ENCODE measurements at places on chromosomes 2 and 18.

GRCh38 chr2:207481924-207482323 lies 47.8 kb upstream of the CREB1 start:
- no peak for DNase-seq

GRCh38 chr18:3995476-3996102 lies 459.5 kb downstream of the DLGAP1 start:
- DNase-seq = peak; percentile 32

DNA sequence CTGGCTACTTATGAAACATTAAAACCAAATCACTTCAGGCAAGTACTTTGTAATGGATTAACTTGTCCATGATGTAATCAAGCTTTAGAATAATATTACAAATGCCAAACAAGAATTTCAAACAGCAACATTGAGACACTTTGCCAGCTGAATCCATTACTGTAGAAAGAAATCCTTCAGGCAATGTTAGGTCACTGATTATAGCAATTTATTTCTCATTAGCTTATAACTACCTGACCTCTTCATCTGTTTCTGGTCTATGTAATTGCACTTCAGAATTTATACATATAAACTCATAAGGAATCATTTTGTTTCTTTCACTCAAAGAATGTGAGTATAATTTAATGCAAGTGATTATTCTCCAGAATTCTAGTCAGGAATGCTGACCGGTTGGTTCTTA lies 692.6 kb upstream of the TMEFF2 start:
- DNase-seq = no peak

- no peak for DNase-seq
These were observed 51.0 kb upstream of the GALR1 start for GRCh38 chr18:77198663-77199062.

DNA sequence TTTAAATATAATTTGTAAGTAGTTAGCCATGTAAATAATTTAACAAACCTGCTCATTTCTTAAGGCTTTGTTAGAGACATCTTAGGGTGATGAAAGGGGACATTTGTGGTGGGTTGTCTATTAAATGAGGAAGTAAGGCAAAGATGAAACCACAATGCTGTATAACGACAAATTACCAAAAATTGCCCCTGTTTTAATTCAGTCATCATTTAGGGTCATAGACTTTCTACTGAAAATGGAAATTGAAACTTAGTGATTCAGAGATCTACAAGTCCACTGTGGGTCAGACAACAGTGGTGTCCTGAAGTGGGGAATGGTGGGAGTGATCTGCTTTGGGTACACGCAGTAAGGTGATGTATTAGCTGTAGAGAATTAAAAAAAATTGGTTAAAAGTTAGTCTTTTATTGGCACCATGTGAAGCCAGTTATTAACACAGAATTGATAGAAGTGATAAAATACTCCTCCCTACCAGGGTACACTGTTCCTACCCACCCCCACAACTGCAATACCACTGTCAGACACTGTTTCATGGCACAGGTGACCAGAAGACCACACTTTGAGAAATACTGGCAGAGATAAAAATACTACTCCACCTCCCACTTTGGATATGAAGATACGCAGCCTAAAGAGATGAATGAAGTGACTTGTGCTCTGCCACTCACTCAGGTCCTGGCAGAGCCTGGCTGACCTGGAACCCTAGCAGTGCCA lies 13.4 kb downstream of the CERS6 start:
- no peak for DNase-seq

- DNase-seq = no peak
These were observed 272.7 kb upstream of the DOK6 start for GRCh38 chr18:69127873-69128500.

- no peak for DNase-seq
These were observed 573.7 kb downstream of the THSD7B start for GRCh38 chr2:137339051-137339450.

DNA sequence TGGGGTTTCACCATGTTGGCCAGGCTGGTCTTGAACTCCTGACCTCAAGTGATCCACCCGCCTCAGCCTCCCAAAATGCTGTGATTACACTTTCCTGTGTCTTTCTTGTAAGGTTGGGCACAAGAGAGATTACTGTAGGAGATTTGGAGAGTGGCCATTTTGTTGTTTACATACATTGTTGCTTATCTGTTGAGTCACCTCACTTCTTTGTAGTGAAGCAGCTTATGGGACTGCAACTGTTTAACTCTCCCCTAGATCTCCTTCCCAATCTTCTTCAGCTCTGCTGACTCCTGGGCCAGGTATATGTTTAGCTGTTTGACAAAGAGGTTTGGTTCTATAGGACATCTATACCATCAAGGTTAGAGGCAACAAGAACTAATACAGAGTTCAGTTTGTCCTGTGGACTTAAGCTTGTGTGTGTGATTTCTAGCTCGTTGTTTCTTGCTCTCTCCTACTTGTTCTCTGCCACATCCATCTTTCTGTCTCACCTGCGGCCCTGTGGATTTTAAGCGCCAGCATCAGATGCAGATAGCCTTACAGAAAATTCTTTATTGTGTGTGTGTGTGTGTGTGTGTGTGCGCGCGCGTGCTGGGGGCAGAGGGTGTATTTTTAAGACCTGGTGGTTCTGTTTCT lies 95.4 kb downstream of the HAUS1 start:
- no peak for DNase-seq

GRCh38 chr2:41736586-41736985 lies 311.2 kb upstream of the PKDCC start:
- DNase-seq = no peak
